ENCODE measurements at places on chromosomes 12 and 14.
A peak's percentile ranks its signal among the peaks of the same experiment; 100 is the strongest.

- DNase-seq = no peak
Measured at GRCh38 chr12:27297566-27297965, 35.1 kb upstream of the BMAL2 start.

- no peak for DNase-seq
Measured at GRCh38 chr12:7448099-7448498, 4.1 kb upstream of the CD163L1 start.

DNA sequence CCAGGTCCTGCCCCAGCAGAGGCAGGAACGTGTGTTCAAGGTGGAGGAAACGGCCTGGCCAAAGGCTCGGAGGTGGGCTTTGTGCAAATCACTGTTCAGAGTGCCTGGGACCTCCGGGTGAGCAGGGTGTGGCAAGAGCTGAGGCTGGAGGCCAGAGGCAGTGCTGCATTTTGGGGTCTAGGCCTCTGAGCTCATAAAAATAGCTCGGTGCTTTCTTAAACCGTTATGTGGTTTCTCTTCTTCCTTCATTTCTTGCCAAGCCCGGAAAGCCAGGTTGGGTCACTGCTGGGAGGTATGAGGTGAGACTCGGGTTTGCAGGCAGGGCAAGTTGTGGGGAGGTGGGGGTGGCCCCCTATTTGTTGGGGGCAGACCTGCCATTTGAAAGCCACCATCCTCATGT is 178.8 kb upstream of the MYL2 start:
- DNase-seq = no peak

DNA sequence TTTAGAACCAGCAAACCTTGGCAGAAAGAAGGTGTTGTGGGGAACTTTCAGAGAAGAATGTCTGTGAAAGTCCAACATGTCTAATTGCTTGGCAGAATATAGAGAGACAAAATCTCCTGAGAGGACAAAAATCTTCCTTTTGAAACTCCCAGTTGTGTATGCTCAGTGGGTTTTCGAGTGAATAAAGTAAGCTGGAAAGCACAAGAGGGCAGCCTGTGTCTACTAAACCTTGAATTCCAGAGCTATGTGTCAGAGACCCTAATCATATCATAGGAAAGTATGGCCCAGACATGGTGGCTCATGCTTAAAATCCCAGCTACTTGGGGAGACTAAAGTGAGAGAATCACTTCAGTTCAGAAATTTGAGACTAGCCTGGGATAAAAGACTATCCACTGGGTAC is 661.2 kb downstream of the SLC16A7 start:
- peak; percentile 33 for DNase-seq

DNA sequence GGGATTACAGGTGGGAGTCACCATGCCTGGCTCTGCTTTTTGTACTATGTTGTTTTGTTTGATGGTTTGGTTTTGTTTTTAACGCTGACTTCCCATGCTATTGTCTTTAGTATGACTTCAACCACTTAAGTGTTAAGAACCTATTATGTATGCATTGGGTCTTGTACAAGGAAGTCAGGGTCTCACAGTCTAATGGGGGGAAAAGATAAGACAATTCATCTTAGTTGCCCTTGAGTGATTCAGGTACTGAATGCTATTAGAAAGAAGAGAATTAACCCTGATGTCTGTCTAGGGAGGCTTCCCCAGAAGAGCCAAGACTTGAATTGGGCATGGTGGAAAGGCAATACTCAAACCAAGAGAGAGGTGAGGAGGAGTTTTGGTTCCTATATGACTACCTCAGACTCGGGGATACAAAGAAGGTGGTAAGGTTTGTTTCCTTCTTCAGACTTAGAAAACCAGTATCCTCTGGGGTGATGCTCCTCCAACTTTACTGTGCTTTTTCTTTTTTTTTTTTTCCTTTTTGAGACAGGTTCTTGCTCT is 64.6 kb downstream of the SUSD6 start:
- DNase-seq = no peak

DNA sequence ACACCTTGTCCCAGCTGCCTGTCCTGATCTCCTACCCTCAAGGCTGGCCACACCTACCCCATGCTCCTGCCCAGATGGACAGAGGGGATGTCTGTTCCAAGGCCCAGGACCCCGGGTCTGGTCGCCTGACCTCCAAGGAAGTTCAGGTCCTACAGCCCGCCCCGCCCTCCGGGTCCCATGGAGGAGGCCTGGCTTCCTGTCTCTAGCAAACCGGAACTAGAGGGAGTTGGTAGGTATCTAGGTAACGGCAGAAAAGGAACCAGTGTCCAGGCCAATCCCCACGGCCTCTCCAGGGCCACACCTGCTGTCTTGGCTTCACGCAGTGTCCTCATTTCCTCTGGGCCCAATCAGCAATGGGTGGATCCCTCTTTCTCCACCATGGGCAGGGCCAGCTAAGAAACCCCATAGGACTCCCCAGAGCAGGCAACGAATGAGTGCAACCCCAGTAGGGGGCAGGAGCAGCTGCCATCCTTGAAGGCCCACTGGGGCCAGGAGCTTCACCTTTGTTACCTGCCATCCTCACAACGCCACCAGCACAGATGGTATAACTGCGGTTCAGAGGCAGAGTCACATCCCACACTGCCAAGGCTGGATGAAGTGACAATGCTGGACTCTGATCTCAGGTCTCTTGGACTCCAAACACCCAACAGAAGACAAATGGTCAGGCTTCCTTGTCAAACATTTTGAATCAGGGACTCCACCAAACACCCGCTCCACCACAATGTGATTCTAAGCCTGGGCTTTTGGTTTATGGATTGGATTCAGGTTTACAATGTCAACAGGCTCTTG is 25.1 kb upstream of the RPLP0 start:
- DNase-seq = no peak

DNA sequence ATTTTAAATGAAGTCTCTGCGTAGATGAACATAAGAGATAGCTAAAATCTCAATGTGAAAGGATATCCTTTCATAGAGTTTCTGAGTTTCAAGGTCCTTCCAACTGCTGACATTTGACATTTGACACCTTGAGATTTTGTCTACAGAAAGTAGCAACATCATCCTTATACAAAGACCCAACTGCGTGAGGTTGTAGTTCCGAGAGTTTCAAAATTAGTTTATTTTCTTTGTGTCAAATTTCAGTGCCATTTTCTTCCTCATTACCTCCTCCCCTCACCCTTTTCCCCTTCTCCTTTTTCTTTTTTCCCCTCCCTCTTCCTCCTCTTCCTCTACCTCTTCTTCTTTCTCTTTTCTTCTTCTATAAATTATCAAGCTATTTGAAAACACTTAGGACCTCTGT is 26.9 kb upstream of the BATF start:
- no peak for DNase-seq

DNA sequence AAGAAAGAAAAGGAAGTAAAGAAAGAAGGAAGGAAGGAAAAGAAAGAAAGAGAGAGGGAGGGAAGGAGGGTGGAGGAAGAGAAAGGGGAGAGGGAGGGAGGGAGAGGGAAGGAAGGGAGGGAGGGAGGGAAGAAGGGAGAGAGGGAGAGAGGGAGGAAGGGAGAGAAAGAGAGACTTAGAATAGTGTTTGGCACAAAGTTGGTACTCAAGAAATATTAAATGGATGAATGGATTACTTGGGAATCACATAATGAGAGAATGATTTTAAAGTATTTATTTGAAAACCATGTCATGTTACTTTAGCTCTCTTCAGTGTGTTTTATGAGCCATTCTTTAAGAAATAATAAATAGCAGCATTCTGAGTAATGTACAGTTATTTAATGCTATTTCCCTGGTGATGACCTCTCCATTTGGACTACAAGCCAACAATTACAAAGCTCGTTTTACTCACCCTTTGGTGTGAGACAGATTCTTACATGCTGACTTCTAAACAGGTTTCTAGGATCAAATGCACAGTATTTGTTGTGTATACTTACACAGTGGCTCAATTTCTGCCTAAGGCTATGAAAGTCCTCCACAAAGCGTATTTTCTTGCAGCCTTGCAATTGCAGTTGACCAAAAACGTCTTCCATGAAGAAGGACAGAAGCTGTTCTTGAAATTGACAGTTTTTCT is 861 bp downstream of the IL26 start:
- no peak for DNase-seq

DNA sequence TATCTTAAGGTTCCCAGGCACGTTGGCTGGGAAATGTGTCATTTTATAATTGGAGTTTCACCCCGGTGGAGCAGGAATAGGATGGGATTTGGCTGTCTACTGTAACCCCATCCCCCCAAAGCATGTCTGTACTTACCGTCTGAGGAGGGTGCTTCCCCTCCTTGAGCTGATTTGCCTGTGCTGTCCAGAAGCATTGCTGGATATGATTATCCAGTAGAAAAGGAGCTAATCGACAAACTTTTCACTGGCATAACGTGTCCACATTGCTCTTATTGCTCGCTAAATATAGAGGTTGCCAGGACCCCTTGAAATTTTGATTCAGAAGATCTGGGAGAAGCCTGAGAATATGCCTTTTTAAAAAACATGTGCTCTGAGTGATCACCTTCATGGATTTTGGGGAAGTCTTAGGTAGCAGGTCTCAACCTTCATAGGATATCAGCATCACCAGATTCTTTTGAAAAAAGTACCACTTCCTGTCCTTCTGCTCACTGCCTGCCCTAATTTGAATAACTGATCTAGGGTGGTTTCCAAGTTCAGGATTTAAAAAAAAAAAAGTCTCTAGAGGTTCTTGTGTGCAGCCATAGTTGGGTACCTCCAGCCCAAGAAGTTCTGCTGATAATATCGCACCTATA is 80.4 kb upstream of the KCNA1 start:
- no peak for DNase-seq

DNA sequence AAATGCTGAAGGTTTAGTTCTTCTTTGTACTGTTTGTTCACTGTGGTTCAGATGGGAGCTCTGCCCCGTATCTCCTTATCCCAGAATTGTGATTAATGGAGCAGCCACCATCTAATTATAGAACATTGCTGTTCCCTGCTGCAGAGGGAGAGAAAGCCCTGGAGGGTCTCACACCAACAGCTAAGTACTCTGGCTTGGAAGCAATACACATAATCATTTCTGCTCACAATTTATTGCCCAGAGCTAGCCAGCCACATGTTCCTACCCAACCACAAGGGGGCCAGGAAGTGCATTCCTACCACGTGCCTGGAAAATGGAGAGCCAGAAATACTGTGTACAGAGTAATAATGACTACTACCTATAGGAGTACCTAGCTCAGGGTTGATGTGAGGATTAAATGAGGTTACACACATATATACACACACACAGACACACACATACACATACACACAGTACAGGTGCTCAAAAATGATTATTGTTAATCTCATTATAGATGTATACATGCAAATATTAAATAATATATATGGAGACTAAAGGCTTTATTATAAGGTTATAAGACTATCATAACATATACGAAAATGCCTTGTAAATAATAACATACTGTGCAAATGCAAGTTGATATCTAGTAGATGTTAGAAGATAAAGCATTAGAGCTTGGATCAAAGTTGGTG is 22.3 kb downstream of the MSRB3 start:
- DNase-seq = no peak

- DNase-seq = no peak
Measured at GRCh38 chr14:103543721-103544387, 14.9 kb downstream of the TRMT61A start.

- DNase-seq = no peak
Measured at GRCh38 chr14:59406454-59407245, 58.5 kb downstream of the GPR135 start.

DNA sequence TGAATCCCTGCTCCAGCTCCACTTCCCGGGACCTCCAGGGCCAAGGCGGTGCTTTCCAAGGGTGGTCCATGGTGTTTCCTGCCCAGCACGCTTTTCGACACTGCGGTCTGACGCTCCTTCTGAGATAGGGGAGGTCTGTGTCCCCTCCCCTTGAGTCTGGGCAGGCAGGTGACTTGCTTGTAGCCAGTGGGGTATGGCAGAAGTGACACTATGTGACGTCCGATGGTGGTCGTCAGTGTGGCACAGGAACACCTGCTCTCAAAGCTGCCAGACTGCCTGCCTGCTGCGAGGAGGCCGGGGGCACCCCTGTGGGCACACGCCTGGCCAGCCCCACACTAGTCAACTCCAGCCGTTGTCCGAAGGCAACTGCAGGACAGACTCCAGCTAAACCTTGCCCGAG is 16.0 kb upstream of the TRAF3 start:
- no peak for DNase-seq

- no peak for DNase-seq
Measured at GRCh38 chr12:34400986-34401658, 378.8 kb downstream of the ALG10 start.

DNA sequence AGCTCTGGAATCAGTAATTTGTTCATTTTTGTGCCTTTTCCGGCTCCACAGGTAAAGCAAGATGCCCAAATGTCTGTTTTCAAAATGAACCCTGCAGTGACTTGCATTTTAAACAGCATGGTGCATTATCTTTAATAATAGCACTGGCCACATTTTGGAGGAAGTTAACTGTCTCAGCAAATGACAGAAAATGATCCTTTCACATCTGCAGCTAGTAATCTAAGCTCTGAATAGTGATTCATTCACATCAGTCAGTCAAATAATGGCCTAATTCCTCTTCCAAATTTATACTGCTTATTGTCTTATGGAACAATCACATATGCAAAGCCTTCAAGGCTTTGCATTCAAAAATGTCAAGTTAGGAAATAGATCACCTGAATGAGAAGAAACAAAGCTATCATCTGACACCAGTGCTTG is 75.6 kb downstream of the PPM1H start:
- DNase-seq = no peak

GRCh38 chr12:6780573-6780972 is 8.3 kb downstream of the LAG3 start:
- no peak for DNase-seq

DNA sequence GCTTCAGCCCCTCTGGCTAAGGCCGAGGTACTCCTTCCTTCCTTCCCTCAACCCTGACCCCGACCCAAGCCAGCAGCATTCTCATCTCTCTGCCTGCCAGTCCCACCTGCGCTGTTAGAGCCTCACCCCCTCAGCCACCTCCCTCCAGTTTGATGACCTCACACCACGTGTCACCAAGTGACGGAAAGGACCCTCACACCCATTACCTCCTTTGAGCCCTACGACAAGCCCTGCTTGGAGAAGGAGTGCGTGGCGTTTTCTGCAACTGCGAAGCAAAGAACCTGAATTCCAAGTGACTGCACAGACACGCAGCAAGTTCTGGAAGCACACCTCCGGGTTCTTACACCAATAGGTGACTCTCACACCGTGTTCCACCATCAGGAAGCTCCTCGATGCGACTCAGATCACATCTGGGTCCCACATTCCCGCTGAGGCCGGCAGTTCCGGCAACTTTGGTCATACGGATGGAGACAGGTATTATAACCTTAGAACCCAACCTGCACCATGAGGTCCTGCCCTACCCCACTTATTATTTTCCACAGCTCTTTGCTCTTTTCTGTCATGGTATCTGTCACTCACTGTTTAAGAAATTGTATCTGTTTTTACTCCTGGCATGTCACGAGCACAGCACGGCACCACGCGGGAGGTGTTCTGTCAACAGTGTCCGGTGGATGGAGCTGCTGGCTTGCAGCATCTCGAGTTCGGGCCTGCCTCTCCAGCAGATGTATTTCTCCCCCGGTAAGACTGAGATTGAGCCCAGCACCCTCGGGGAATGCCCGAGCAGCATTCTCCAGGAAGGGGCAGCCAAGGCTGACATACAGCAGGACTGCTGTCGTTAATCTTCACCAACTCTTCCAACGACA is 5.0 kb upstream of the SLC6A12 start:
- DNase-seq = no peak

Data from HTR-8/SVneo (cell line).